ENCODE measurements at places on chromosomes 2 and 18.

DNA sequence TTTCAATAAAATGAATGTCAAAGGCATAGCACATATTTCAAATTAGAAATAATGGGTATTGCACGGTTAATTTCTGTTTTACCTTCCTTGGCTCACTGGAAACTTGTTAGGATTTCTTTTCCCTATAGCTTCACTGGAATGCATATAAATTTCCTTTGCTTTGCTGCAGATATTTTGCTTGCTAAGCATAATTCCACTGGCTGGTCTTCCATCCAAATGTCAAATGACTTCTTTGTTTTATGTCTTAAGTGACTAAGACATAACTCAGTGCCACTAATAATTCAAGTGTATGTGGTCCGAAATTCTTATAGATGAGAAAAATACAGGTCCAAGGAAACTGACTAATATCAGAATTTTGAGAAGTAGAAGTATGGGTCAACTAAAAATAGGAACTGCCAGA is 182.8 kb upstream of the PGAP1 start:
- no peak for DNase-seq

DNA sequence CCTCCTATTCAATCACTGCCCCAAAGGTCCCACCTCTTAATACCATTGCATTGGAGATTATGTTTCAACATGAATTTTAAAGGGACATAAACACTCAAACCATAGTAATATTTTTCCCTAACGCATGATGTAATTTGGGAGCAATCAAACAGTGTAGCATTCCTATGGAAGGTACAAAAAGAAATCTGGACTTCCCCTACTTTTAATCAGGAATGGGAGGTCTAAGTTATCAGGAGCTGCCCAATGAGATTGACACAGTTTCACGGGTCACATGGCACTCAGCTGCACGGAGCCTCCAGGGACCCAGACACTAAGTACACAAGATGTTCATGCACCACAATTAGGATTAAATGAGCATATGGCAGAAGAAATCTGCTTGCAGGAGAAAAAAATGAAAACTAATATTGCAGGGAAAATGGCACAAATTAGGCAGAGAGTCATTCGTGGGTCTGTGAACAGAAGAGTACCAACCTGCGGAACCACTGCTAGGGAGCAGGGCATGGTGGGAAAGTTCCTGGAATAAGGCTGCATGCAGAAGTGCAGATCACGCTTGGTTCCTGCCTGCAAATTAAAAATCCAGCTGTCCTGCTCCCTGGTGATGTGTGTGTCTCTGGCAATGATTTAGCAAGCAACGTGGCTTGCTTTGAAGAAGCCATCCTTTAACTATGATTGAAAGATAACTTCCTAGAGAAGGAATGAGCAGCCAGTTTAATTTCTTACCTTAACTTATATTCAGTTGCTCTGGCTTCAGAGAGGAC is 326.6 kb upstream of the ID2 start:
- DNase-seq = no peak

- no peak for DNase-seq
These were observed 117.2 kb upstream of the SALL3 start for GRCh38 chr18:78862395-78862794.

GRCh38 chr2:191846515-191847476 is at the start of gene CAVIN2:
TSS of gene CAVIN2 (minus strand) at chr2:191847088. CDS start at chr2:191846925, 163 bp downstream.
- DNase-seq = no peak

GRCh38 chr2:216210701-216211540 is 101.8 kb downstream of the XRCC5 start:
- no peak for DNase-seq

DNA sequence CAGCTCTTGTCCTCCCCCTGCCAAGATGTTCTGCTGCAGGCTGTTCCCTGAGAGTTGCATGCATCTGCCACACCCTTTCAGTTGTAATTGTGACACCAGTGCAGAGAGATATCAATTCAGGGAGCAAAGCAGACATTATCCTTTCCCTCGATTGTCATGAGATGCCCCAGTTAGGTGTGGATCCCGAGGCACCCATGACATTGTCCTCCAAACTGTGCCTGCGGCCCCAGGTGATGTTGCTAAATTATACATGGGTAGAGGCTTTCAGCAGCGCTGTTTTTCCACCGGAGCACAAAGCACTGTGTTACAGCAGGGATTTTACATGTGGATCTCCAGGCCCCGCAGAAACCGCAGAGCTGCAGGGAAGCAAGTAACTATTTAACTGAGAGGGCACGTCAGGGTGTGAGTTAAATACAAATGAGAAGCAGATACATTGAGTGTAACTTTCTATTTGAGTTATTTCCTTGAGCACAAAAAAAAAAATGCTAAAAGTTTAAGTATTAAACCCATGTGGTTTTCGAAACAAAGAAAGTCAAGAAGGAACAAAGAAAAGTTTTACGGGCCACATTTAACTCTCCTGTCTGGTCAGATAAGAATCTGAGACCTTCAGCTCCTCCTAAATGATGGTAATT is 90.3 kb upstream of the BCL2L11 start:
- no peak for DNase-seq

- no peak for DNase-seq
These were observed 9.3 kb downstream of the MEIS1 start for GRCh38 chr2:66443979-66444861.

GRCh38 chr18:68735483-68736343 is 20.8 kb upstream of the TMX3 start:
- DNase-seq = no peak

GRCh38 chr18:79608535-79608934 is 71.1 kb upstream of the CTDP1 start:
- no peak for DNase-seq

DNA sequence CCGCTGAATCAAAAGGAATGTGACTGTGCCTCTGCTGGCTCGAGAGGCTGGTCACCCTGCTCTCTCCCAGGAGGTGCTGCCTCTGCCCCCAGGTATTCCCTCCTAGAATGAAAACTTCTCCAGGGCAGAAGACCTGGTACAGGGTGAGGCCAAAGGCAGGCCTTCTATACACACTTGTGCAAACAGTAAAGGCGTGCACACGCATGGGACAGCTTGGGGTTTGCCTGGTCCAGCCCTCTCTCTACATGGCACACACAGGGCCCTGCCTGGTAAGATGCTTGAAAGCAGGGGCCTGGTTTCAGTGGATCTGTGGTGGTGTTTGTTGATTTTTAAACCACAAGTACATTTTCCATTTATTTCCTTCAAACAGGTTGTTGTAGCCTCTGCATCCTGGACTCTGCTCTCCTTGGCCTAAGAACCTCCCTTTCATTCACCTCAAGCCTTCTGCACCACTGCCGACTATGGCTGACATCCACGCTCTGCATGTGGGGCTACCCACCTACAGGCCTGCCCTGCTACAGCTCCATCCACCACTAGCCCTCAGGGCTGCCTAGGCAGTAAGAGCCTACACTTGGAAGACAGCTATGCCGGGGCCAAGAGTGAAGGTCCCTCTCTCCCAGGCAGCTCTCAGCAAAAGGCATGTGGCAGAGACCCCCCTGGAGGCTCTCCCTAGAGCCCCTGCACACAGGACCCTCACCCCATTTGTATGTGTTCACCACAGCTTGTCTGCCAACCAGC is 190.7 kb downstream of the ZBTB7C start:
- DNase-seq = no peak

- no peak for DNase-seq
These were observed 49.8 kb downstream of the TFPI start for GRCh38 chr2:187504312-187504921.

DNA sequence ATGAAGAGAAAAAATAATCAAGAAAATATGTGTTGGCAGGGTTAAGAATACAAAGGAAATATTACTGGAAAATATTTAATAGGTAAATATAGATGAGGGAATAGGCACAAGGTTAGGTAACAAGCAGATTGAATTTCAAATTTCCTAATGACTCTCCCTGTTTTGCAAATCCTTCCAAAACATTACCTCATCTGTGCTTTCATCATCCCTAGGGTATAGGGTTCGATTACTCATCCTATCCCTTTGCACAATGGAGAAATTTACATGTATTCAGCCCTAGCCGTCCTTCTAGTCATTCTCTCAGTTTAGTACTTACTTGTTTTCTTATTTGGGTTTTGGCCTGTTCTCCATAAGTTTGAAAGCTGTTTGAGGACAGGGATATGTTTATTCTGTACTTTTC is 864.6 kb upstream of the FSHR start:
- no peak for DNase-seq

DNA sequence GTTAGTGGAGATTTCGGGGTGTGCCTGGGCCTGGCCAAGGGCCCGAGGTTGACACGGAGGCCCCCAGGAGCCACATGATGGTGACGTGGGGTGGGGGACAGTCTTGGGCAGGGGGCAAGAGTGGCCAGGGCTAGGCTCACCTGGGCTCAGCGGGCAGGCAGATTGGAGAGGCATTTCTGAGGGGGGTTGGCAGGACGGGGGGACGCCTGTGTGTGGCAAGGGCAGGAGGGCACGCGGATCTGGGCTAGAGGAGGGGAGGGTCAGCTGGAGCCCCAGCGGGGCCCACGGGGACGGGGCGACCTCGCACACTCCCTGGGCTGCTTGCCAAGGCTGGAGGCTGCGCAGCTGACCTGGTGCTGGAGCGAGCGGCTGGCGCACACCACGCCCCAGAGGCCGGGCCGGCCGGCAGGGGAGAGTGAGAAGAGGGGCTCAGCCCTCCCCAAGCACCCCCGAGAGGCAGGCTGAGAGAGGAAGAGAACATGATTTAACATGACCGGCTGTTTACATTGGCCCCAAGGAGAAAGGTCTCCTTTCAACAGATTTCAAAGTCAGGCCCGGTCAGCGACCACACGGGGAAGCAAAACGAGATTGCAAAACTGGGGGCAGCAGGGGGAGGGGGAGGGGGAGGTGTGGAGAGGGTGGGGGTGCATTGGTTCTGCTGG is 38.0 kb upstream of the SNED1 start:
- DNase-seq = no peak

DNA sequence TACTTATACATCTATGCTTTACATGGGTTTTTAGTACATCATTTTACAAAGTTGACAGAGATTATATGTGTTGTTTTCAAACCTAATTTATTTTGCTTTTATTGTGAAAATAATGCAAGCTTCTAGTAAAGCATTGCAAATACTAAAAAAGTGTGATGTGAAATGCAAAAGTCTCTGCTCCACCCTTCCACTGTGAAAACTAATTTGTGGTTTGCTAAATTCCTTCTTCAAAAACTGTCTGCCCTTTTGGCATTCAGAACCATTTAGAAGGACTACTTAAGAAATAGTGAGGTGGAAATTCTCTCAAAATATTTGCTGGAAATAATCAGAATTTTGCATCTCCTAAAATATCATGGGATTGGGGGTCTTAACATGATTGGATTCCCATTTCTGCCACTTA is 78.4 kb downstream of the CSRNP3 start:
- DNase-seq = no peak

DNA sequence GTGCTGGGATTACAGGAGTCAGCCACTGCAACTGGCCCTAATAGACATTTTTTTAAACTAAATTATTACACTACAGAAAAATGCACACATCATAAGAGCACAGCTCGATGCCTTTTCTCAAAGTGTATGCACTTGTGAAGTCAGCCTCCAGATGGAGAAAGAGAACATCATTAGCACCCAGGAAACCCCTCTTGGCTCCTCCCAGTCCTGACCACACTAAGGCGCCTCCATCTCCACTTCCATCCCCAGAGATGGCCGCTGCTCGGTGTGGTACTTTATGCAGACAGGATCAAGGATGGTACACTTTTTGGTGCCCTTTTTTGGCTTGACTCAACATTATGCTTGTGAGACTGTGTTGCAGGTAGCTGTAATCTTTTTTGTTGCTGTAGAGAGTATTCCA is 34.8 kb downstream of the RRM2 start:
- no peak for DNase-seq

- no peak for DNase-seq
These were observed 473.6 kb upstream of the NRXN1 start for GRCh38 chr2:51505533-51505932.

GRCh38 chr2:207163053-207163755 is 2.5 kb downstream of the KLF7 start:
- no peak for DNase-seq

- no peak for DNase-seq
These were observed 242.6 kb downstream of the SLC4A3 start for GRCh38 chr2:219870041-219870440.

DNA sequence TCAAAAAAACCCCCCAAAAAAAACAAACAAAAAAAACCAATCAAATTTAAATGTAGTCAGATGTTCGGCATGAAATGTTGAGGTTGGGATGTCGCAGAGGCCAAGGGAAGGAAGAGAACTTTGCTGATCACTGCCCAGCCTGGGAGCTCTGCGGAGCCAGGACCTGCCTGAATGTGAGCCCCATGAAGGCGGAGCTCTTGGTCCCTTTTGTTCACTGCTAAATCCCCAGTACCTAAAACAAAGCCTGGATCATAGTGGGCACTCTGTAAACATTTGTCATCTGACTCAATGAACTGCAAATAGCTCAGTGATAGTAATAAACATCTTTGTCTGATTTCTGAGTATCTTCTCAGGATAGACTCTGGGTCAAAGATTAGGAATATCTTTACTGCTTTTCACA is 64.0 kb downstream of the NGEF start:
- DNase-seq = no peak

- DNase-seq = no peak
These were observed 104.3 kb downstream of the ABCA12 start for GRCh38 chr2:215034154-215034553.

DNA sequence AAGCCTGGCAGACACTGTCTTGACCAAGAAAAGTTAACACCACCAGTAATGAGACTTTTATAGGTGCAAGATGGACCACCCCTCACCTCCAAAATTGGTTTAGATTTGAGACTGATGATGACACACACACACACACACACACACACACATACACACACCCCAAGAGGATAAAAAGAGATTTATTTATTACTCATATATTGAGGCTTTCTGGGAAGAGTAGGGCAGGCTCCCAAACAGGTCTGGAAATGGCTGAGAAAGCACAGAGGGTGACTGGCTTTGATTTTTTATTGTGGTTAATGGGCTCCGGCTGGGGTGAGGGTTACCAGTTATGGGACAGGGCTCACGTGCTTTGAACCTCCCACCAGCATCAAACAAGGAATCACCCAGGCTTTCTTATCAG is 54.2 kb upstream of the ADAM23 start:
- no peak for DNase-seq

GRCh38 chr2:185895828-185896693 is 157.5 kb downstream of the FSIP2 start:
- no peak for DNase-seq

DNA sequence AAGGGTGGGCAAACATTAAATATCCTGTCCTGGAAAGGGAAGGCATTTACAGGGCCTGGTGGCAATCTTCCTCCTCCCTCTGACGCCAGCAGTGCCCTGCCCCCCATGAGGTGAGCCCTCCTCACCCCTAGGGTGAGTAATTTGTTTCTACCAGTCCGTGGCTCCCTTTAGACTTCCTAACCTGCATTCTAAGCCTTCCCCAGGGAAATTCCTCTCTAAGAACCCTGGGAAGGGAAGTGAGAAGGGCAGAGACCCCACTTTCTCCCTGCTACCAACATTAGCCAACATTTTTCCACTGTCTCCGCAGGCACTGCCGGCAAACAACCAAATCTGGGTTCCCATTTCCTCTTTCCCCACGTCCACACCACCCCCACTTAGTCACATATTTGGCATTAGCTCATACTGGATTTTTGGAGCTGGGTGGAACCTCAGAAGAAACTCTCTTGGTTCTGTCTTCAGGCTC is 69.3 kb downstream of the NRP2 start:
- no peak for DNase-seq

- no peak for DNase-seq
These were observed 154.1 kb upstream of the ZNF804A start for GRCh38 chr2:184444217-184444616.

- no peak for DNase-seq
These were observed 104.8 kb upstream of the TFPI start for GRCh38 chr2:187658952-187659525.
